ENCODE measurements at places on chromosomes 6 and 20.

- DNase-seq = no peak
Measured at GRCh38 chr6:70171236-70171635, 131.6 kb downstream of the COL9A1 start.

DNA sequence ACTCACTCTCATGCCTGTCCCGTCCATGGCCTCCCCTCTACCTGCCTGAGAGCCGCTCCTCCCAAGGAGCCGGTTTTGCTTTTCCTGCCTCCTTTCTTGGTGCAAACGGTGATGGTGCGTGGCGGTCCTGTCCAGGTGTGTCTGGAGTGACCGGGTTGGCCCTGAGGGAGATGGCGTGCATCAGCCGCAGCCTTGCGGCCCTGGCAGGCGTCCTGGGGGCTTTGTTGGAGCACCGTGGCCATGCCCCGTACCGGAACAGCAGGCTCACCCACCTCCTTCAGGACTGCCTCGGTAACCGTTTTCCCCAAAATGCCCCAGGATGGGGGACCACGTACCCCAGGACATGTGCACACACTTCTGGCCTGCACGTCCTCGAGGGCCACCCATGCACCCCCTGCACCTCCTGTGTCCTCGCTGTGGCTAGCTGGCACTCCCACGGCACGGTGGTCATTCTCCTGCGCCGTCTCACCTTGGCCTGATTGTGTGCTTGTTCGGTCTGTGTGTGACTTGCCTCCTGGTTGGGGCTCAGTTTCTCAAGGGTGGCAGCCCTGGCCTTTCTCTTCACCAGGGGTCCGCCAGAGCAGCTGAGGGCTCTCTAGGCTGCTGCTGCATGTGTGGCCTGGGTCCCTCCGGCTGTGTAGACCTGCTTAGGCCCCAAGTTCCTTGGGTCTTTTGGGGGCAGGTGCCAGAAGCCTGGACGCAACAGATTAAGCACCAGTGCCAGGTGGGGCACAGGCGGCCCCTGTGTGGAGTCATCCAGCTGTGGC lies 36.4 kb downstream of the FRMD1 start:
- DNase-seq = no peak

GRCh38 chr6:81465859-81466258 lies 286.6 kb downstream of the TENT5A start:
- DNase-seq = no peak

DNA sequence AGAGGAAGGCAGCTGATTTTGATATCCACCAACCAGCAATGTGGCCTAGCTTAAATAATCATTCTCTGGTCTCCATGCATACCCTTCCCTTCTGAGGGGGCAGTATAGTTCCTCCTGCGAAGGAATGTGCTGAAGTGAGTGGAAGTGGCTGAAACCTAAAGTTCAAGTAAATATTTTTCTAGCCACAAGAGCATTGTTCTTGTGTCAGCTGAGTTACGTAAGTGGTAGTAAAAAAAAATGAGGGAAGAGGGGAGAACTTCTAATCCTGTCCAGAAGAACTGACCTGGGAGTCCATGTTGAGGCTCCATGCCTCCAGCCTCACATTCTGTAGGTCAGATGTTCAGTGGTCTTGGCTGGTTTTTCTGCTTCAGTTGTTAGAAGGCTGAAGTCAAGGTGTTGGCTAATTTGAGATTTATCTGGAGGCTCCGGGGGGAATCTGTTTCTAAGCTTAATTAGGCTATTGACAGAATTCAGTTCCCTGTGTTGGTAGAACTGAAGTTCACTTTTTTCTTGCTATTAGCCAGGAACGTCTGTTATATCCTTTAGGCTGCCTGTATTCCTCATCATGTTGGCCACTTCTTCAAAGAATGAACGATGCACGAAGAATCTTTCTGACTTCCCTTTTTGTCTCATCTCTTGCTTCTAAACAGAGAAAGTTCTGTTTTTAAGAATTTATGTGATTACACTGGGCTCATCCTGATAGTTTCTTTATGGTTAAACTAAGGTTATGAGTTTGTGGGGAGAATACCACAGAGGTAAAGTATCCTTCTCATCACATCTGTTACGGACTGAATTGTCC lies 207.1 kb upstream of the PRSS16 start:
- DNase-seq = no peak

DNA sequence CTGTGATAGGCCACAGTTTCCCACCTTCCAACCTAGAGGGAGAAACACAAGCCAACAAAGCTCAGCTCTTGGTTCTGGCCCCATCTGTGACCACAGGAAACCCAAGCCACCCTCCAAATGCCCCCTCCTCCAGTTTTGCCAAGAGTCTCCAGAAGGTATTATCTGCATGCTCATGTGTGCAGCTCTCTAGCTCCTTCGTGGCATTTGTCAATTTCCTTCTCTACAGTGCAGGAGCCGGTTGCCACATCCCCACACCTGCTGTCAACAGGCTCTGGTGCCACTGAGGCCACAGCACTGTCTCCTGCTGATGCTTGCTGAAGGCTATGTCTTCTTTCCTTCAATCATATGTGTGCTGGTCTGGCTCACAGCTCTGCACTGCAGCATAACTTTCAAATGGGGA lies 177.2 kb downstream of the CLIC5 start:
- DNase-seq = no peak

GRCh38 chr20:57420571-57421252 lies 29.5 kb downstream of the RBM38 start:
- no peak for DNase-seq

DNA sequence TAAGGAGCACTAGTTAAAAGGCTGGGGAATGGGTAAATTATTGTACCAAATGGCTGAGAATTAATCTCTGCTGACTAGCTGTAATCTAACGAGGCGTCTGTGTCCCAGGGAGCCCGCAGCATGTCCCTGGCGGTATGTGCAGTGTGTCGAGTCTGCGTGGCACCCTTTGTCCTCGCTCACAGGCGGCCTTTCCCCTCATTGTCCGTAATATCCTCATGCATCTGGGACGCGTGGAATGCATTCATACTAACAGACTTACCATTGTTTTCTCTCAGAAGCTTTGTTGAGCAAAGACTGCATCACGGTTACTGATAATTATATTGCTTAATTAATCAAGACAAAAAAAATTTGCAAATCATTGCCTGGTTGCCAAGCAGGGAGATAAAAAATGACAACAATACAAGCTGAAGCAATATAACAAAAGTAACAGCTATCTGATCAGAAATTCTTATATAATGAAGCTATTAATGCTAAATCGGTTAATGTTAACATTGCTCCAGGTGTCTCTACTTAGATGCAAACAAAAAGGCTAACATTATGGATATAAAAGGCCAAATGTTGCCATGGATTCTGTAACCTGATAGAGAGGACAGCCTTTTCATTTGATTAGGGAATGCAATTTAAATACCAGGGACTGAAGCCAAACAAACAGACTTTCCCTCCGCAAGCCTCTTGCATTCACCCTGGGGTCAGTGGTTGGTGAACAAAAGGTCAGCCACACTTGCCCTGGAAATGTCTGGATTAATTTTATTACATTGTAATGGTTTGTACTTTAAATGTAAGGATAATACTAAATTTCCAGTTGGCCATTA lies 124.8 kb downstream of the INSM1 start:
- DNase-seq = no peak

DNA sequence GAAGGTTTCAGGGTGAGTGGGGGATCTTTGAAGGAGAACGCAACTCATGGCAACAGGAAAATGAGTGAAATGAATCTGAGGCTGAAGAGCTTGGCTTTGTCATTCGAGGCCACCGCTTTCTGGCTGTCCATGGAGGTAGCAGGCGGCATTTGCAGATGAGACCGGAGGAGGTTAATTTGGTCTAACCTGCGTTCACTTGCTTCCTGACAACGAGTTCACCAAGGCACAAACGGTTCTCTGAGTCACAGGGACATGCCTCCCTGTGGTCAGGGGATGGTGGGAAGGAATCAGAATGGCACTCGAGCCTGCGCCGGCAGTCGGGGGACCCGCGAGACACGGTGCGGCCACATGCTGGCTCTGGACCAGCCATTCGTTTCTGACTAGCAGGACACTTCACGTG lies 75.0 kb downstream of the IRF4 start:
- no peak for DNase-seq

DNA sequence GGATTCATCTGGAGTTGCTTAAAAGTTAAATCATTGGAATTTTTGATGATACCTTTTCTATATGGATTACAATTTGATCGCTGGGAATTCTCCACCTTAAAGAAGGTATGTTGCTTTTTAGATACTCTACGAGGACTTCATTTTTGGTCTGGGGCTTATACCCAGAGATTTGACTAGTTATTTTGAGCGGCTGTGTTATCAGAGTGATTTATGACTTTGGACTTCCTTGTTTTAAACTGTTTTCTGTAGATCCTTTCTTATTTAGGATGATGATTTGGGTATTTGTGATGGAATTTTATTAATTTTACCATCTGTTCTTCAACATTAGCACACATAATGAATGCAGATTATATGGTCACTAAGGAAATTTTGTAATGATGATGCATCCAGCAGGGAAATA lies 75.2 kb downstream of the SOX4 start:
- DNase-seq = no peak

GRCh38 chr20:53343448-53343847 lies 250.2 kb downstream of the ZNF217 start:
- DNase-seq = no peak

GRCh38 chr6:14721103-14721758 lies 524.6 kb upstream of the JARID2 start:
- DNase-seq = no peak

DNA sequence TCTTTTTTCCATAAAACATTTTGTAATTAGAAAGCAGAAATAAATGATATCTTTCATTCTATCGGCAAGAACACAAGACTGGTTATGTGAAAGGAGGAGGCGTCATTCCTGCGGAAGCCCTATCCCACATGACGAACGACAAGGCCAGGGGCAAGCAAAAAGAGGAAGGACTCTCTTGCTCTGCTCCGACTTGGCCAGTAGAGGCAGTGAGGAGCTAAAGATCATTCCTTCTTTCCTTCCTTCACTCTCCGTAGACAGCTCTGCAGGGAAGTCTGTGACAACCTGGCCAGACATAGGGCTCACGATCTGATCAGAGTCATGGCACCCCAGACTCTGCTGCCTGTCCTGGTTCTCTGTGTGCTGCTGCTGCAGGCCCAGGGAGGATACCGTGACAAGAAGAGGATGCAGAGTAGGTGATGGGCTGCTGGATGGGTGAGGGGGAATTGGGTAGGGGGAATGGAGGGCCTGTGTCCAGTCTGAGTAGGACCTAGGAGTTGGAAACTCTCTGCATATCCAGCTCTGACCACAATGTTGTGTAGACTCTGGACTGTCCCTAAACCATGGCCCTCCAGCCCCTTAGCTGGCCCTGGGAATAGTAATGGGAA lies at the start of gene WFDC10A:
Gene WFDC10A (plus strand): TSS at position 244 of the 605 bp plus-strand sequence. CDS start 75 bp downstream, at position 319.
- peak; percentile 46 for DNase-seq

DNA sequence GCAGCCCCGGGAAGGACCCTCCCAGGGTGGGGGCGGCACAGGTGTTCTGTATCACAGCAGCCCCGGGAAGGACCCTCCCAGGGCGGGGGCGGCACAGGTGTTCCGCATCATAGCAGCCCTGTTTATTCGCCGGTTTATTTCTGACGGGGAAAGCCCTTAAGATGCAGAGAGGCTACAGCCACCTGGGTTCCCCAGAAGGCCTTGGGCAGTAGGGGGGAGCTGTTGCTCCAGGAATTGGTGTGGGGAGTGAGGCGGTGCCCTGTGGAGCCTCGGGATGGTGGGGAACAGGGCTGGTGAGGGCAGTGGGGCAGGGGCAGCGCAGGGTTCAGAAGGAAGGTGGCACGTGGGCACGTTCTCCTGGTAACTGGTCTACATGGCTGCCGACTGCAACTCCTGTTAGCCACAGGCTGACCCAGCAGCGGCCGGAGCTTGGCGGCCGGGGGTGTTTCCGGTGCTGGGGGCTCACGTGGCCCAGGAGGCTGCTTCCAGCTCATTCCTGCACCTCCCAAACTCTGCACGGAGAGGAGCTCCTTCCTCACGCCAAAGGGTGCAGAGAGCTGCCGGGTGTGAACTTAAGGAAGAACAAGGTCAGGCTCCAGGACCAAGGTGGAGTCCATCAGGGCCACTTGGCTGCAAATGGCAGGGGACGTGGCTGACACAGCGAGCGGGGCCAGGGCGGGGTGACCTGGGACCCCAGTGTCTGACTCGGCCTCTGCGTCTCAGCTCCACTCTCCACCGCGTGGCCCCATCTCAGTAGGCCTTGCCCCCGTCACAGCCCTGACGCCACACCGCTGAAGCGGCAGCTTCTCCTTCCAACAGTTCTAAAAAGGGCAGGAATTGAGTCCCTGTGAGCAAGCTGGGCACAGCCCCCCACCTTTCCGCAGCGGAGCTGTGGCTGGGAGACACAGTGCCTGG lies 13.2 kb downstream of the SLCO4A1 start:
- DNase-seq = no peak

DNA sequence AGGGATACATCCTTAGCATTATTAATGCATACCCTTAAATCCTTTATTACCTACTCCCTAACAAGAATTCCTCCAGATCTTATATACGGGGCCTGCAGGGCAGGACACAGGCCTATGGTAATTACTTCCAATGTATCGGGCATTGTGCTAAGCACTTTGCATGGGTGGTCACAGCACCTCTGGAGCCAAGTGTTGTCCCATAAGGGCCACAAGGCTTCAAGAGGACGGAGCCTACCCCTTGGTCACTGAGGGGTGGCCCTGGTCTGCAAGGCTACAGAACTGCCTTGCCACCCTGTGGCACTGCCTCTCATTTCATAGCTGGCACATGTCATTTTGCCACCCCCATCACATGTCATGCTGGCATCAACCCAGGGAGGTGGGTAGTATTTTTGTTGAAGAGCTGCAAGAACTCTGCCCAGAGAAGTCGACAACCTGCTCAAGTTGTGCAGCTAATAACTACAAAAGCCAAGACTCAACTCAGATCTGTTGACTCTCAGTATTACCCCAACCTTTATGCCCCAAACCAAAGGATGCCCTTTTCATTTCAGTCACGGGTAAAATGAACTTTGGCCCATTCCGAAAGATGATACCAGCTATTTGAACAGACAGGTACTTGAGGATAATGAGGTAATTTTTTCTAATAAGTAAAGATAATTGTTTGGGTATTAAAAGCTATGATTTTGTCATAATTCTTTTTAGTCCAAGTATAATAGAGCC lies 144.1 kb upstream of the AKAP12 start:
- DNase-seq = no peak

GRCh38 chr6:33929575-33930288 lies 125.9 kb upstream of the MLN start:
- DNase-seq = no peak

DNA sequence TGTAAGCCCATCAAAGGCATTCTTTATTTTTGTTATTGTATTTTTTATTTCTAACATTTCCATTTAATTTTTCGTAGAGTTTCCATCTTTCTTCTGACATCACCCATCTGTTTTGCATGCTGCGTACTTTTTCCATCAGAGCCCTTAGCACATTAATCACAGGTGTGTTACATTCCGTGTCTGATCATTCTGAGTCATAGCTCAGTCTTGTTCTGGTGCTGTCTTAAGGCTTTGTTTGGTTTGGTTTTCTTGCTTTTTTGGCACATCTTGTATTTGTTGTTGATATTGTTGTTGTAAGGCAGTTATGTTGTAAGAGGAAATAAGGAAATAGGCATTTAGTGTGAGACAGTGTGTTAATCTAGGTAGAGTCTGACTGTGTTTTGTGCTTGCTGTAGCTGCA lies 214.6 kb upstream of the CDH4 start:
- DNase-seq = no peak

DNA sequence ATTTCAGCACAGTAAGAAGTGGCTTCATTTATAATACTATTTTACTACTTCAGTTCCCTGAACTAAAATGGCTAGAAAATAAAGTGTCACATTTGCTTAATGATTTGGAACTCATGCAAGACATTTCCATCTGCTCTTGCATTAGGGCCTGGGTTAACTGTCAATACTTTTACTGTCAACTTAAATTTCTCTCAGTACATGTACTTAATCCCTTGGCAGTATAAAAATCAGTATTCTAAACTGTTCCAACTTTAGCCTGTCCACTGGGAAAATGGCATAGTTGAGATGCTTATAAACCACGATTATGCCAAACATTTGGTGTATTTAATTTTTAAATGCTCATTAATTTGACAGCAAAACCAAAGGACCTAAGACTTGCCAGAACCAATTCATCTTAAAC lies 154.5 kb downstream of the ASCC3 start:
- DNase-seq = no peak

All from activated CD8-positive, alpha-beta T cell treated with anti-CD3 and anti-CD28 coated beads for 36 hours (primary cell).